Ecto neural progenitor cell (in vitro differentiated cells): ENCODE measurements at places on chromosomes 3 and 15.

DNA sequence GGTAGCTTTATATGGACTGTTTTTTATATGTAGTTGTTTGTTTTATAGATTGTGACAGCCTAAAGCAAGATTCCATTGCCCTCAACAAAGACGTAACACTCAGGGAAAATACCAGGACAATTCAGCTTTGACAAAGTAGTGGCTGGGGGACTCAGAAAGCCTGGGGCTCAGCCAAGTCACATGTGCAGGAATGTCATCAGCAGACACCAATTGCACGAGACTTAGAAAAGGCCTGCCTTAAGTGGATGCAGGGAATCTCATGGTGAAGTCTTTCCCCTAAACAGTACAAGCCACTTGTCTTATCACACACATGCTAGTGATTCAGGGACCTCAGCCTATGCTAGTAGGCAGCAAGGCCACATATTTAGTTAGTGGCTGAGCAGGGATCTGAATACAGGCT lies 381.8 kb upstream of the THBS1 start:
- no peak for DNase-seq

DNA sequence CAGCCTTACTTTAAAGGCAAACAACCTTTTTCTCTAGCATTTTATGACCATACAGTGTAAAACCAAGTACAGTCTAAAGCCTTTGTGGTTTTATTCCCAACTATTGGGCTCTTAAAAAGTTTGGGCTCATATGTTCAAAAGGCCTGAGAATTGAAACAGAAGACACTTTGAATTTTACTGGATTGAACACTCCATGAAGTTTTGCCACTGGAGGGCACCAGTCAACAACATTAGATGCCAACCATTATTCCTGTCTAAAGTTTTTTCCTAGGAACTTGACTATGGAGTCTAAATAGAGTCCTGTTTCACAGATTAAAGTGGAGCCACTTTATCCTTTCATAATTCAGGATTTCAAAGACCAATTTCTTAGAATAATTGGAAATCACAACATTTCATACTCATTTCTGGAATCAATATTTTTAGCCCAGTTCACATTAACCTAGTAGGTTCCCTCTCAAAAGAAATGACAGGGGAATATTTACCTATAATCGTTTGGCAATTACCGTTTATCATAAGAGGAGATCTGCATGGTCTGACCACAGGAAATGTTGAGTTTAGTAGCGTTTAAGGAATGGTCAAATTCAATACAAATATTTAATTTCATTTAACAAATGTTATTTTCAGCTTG lies 244.1 kb upstream of the PDZRN3 start:
- DNase-seq: no peak

DNA sequence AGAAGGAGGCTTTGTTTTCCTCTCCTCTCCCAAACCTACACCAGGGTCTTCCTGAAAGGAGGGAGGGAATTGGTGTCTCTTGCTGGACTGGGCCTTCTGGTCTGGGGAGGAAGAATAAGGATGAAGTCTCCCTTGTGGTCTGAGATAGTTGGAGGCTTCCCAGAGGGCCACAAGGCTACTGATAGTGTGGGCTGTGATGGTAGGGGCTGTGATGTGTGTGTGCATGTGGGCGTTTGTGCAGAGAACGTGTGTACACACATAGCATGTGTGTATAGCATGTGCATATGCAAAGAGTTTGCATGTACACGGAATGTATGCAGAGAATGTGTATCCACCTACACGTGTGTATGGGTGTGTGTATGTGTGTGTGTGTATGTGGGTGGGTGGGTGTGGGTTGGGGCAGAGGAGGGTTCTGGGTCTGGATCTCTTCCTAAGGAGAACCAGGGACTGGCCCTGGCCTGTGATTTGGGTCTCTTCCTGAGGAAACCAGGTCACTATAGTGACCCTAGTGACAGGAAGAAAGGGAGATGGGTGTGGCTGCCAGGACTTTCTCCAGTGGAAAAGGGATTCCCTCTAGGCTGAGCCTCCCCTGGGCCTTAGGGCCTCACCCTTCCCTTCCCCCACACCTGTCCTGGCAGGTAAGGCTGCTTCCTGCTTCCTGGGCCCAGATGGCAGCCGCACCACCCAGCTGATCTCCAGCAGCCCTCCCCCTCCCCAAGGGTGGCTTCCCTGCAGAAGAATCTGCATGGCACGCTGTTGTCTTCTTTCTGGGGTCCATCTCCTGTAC lies 1.7 kb downstream of the FLNB start:
- DNase-seq: no peak

GRCh38 chr3:103308921-103309320 lies 874.1 kb downstream of the ZPLD1 start:
- no peak for DNase-seq

DNA sequence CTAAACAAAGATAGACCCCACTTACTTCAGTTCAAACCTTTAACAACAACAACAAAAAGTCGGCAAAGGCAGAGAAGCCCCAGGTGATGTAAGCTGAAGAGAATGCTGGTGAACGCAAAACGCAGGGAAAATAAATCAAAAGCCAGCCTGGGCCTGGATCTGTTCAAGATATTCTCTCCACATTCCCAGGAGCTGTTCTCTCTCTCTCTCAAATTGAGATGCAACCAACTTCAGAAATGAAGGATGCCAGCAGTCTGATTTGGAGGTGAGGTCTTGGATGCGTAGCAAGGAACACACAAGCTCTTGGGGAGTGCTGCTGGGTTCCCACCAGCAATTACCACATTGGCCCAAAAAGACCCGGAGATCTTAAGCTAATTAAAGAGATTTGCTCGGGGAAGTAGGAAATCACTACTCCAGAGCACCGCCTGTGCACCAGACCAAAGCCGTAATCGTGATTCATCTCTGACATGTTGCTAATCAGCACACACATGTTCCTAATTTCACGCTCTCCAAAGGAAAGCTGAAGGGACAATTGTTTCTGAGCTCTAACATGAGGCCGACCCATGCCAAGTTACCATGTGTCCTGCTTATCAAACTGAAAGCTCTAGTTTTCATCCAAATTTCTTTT lies 37.1 kb downstream of the IL17RD start:
- DNase-seq: no peak

DNA sequence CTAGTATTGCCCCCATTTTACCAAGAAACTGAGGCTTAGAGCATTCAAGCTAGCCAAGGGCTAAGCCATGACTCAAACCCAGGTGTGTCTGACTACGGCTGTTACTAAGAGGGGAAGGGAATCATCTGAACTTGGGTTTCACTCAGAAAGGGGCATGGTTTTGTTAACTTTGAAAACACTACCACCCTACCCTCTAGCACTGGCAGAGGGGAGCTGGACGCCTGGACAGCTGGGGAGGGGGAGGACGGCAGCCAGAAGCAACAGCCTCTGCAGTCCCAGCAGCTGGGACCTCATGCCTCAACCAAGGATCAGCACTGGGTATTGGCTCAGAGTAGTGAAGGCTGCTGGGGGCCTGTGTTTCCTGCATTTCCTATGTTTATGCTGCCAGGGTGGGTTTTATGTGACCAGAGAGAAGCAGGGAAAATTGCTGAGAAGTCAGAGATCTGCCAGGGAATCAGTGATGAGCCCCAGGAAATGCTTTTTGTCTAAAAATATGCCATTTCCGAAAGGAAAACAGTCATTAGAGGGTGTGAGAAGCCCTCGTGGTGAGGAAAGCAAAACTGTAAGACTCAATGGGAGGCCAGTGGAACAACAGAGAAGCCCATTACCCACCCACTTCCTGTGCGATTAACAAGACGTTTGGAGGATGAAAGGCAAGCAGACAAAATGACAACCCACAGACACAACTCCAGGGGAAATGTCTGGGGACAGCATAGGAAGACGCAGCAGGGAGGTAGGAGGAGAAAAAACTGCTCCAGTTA lies 41.2 kb downstream of the LIPC start:
- no peak for DNase-seq

- no peak for DNase-seq
Observed at GRCh38 chr3:56833022-56833421, 31.3 kb upstream of the ARHGEF3 start.

- DNase-seq: no peak
Observed at GRCh38 chr15:33735637-33736247, 232.6 kb upstream of the CHRM5 start.

DNA sequence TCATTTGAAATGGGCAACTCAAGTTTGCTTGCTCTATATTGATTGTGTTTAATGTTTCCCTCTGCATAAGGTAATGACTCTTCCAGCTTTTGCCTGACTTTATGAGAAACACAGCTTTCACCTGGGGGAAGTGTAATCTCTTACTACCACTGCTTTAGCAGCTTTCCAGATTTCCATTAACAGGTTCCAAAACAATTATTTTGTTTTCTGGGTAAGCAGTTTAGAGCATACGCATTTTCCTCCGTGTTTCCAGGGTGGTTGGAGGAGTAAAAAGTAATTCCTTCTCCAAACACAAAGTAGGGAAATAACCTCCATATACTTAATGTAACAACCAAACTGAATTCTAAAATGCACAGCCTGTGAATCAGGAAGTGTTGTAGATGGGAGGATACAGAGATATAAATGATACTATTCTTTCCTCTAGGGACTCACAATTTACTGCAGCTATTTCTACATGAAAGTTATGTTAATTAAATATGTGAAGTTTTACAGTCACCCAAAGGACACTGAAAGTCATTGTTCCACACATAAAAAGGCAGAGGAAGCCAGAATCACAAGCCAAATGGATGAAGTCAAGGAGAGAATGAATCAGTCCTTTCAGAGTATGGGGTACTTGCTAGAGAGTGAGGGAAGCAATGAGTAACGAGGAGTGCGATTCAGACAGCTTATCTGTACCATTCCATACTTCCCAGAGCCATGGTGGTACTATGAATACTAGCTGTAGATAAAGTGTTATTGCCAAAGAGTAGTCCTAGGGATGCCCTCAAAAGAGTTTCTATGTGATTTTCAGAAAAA lies 16.6 kb downstream of the ST3GAL6 start:
- DNase-seq: no peak

GRCh38 chr15:49458145-49458544 lies 35.1 kb downstream of the FGF7 start:
- DNase-seq: no peak

- DNase-seq: no peak
Observed at GRCh38 chr3:110925798-110926197, 145.8 kb upstream of the NECTIN3 start.

DNA sequence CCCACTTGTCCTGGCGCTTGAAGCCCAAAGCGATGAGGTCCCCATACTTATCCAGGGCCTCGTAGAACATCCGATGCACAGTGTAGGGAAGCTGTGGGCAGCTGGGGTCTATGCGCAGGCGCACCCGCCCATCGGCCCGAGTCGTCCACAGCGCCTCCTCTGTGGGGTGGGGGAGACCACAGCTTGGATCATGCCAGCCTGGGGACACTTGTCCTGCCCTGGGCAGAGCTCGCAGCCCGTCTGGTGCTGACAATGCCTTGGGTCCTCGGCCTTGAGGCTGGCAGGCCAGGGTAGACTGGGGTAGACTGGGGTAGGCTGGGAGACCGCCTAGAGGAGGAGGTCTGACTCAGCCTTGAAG lies 39.8 kb downstream of the ACSBG1 start:
- DNase-seq: no peak

DNA sequence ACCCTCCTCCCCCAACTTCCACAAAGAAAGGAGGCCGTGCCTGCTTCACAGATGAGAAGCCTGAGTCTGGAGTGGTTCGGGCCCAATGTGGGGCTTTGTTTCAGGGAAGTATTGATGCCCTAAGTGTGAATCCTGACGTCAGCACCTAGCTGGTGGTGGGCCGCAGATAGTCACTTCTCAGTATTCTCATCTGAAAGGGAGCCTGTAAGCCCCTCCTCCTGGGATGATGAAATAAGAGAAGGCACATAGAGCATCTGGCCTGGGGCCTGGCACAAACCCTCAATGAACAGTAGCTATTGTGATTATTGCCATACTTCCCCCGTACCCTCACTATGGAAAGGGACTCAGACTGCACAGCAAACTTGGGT lies 24.8 kb downstream of the LINGO1 start:
- DNase-seq: no peak

GRCh38 chr3:61688307-61688984 lies 127.1 kb downstream of the PTPRG start:
- peak; percentile 82 for DNase-seq

- DNase-seq: no peak
Observed at GRCh38 chr3:3110299-3110630, at the start of gene IL5RA. TSS of gene IL5RA (minus strand) at chr3:3110374. CDS start at chr3:3104984, 5,390 bp downstream.

DNA sequence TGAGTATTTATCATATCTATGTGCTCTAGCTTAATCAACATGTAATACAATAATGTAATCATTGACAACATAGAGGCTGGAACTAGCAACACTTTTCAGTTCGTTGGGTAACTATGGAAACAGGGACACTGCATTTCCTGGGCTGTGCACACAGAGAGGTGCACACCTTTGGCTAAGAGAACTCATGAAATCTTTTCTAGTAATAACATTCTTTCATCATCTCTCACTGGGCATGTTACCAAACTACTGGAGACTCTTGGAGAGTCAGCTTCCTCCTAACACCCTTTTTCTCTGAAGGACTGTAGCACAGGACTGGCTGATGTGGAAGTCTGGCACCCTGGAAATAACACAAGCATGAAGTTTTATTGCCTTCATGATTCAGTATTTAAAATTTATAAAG lies 135.6 kb downstream of the KCNMB2 start:
- DNase-seq: no peak

DNA sequence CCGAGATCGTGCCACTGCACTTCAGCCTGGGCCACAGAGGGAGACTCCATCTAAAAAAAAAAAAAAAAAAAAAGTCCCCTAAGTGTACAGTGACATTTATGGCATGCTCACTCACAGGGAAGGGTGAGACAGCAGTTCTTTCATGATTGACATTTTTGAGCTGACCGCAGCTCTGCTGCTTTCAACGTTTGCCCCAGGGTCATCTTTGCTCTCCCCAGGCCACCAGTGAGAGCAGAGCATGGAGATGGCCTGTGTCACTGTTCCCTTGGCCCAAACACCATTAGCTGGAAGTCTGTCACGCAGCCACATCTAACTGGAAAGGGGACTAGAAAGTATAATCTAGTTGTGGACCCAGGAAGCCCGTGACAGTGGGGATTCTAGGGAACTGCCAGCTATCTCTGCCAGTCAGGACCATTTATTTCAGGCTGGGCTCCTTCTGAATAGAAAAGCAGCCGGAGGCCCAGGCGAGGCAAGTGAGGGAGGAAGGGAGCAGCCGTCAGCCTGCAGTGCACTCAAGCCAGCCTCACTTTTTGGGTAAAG lies 193.4 kb upstream of the HES1 start:
- peak; percentile 54 for DNase-seq

GRCh38 chr3:102580760-102581159 lies 145.9 kb downstream of the ZPLD1 start:
- DNase-seq: no peak

DNA sequence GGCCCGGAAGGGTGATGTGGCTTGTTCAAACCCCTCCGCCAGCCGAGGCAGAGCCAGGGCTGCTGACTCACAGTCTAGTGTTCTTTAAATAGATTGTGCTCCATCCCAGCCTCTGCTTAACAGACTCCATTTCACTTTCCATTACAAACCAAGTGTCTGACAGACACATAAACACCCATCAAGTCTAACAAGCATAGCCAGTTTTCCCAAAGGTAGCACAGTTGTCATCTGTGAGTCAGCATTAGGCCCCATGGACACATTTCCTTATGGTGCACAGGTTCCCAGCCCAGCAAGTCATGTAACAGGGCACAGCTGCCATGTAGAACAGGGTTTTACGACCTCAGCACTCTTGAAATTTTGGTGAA lies 109.9 kb upstream of the RAP2B start:
- DNase-seq: no peak
